ENCODE measurements at places on chromosomes 12 and 14. TPM values are rescaled to one million over a fixed set of nuclear protein-coding genes. Genes with fewer than 3 reads are reported as not detected.

Gene MYF5
- not detected for total RNA-seq

Gene PLXNC1
- total RNA-seq: 74.3 TPM

Gene KRT77
- under 0.01 TPM for total RNA-seq

Gene CACNA2D4
- not detected for total RNA-seq

Gene C12orf54
- total RNA-seq: not detected

Gene IGFBP6
- total RNA-seq: 6.4 TPM

Gene PDE3A
- total RNA-seq: 5.7 TPM

Gene AVPR1A
- total RNA-seq: 12.8 TPM

Data from temporal lobe (tissue), 4 donors.